ENCODE measurements at places on chromosomes 1 and 21. TPM values are rescaled to one million over a fixed set of nuclear protein-coding genes. Genes with fewer than 3 reads are reported as not detected.

AGL gene
- 10.7 TPM for total RNA-seq

CYP4X1 gene
- total RNA-seq, result not detected

OPTC gene
- not detected for total RNA-seq

EYA3 gene
- 35.5 TPM for total RNA-seq

RNU11 gene
- not detected for total RNA-seq

A3GALT2 gene
- total RNA-seq, result not detected

OR2T2 gene
- total RNA-seq, result not detected

RGS18 gene
- not detected for total RNA-seq

CA6 gene
- total RNA-seq, result 2.2 TPM

PTPN7 gene
- total RNA-seq, result 597 TPM

RYR2 gene
- total RNA-seq, result not detected

GCSAML gene
- total RNA-seq, result not detected

MPL gene
- total RNA-seq, result not detected

C1orf87 gene
- not detected for total RNA-seq

DNA sequence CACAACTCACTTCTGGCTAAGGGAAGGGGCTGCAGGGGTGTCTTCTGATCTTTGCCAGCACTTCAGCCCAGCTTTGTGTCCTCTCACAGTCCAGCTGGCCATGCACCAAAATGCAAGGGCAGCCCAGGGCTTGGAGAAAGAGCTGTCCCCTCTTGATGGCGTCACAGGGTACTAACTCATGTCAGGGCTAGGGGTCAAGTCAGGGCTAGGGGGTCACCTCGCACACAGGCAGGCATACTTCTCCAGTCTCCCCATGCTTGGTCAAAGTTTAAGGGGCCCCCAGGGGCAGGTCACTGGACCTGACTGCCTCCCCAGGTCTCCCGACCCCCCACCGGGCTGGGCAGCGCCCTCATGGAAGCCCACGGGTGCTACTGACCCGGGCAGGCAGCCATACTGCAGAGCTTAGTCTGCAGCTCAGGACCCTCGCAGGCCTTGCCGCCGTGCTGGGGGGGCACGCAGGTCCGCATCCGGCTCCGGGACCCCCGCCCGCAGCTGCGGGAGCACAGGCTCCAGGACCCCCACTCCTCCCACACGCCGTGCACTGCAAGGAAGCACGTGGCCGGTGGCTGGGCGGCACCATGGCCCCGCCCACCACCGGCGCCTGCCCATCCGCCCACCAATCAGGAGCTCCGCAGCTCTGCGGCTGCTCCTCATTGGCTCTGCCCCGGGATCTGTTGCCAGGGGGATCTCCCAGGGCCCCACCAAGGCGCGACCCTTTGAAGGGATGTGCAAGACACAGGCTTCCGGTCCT is 21.5 kb downstream of the ADGRB2 start:
- H3K27ac ChIP-seq, result no peak overlapping the region
- peaks cover 14% of the 10 kb centered on the region for H3K4me1 ChIP-seq
- H3K4me3 ChIP-seq, result no peak overlapping the region
- DNase-seq, result no peak
- no peaks in the 10 kb centered on the region for H3K36me3 ChIP-seq

DNA sequence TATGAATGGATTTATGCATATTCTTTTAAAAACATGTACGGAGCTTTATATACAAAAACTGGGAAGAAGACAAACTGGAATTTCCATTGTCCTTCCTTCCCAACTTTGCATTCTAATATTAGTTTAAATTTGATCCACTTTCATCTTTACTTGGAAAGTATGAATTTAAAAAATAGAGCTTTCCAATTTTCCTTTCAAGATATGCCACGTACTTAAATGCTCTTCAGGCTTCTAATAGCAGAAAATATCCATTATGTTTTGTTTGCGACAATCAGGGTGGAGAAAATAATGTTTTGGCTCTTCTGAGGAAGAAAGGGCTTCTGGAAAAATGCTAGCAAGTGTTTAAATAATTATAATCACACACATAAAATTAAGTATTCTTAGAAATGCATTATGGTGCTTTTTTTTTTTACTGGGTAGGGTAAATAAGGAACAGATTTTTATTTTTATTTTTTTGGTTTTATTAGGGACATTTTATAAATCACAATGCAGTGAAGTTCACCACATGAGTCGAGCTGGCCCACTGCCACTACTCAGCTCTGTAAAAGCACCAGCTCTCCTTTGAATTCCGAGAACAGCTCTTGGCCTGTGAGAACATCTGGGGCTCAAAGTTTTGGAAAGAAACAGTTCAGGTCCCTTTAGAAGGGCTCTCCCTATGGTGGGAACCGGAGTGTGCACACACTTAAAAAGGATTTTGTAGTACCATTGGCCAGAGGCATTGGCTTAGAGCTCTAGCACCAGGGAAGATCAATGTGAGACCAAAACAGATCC is 287.4 kb upstream of the LYPLAL1 start:
- no peaks in the 10 kb centered on the region for H3K27me3 ChIP-seq
- H3K4me3 ChIP-seq, result no peak overlapping the region
- no peaks in the 10 kb centered on the region for H3K36me3 ChIP-seq

DNA sequence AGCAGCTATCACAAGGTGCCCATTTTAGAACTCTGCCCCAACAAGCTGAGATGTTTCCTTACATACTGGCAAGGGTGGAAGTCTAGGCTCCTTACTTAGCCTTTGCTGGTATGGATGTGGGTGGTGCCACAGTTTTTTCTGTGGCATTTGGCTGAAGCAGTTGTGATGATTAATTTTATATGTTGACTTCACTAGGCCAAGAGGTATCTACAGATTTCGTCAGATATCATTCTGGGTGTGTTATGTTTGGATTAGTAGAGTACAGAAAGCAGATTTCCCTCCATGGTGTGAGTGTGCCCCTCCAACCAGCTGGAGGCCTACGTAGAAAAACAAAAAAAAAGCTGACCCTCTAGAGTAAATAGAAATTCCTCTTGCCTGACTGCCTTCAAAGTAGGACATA is 317.0 kb downstream of the BARHL2 start:
- H3K27ac ChIP-seq, result no peak overlapping the region
- no peaks in the 10 kb centered on the region for H3K27me3 ChIP-seq
- no peaks in the 10 kb centered on the region for H3K36me3 ChIP-seq
- no peak for DNase-seq

- peaks cover 3% of the 10 kb centered on the region for H3K27me3 ChIP-seq
- DNase-seq, result no peak
- H3K4me3 ChIP-seq, result no peak overlapping the region
Measured at GRCh38 chr1:93702111-93702827, 20.6 kb upstream of the BCAR3 start.

DNA sequence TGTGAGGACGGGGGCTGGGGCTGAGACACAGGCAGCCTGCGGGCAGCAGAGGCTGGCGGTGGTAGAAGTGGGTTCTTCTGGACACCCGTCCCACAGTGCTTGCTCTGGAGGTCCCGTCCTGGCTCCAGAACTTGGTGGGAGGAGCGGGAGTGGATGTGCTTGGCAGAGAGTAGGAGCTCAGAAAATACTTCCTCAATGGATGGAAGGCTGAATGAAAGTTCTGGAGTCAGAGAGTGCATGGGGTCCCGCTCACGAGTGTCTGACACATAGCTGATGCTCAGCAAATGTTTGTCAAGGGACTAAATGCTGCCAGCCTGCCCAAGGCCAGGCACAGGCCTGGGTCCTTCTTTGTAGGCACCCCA is 13.4 kb upstream of the NES start:
- H3K4me3 ChIP-seq, result no peak overlapping the region
- no peaks in the 10 kb centered on the region for H3K36me3 ChIP-seq
- H3K4me1 ChIP-seq, result peaks cover 25% of the 10 kb centered on the region

GRCh38 chr1:151047925-151048644 is 534 bp downstream of the C1orf56 start:
- H3K27me3 ChIP-seq, result no peaks in the 10 kb centered on the region
- H3K4me1 ChIP-seq, result peaks cover 59% of the 10 kb centered on the region
- H3K27ac ChIP-seq, result peak overlapping the region; percentile 79
- DNase-seq, result peak; percentile 42
- H3K36me3 ChIP-seq, result peaks cover 20% of the 10 kb centered on the region
- peak overlapping the region; percentile 86 for H3K4me3 ChIP-seq

- peaks cover 6% of the 10 kb centered on the region for H3K4me1 ChIP-seq
- H3K27me3 ChIP-seq, result peaks cover 16% of the 10 kb centered on the region
- no peak overlapping the region for H3K27ac ChIP-seq
Measured at GRCh38 chr21:41958886-41959563, 5.2 kb upstream of the C2CD2 start.

DNA sequence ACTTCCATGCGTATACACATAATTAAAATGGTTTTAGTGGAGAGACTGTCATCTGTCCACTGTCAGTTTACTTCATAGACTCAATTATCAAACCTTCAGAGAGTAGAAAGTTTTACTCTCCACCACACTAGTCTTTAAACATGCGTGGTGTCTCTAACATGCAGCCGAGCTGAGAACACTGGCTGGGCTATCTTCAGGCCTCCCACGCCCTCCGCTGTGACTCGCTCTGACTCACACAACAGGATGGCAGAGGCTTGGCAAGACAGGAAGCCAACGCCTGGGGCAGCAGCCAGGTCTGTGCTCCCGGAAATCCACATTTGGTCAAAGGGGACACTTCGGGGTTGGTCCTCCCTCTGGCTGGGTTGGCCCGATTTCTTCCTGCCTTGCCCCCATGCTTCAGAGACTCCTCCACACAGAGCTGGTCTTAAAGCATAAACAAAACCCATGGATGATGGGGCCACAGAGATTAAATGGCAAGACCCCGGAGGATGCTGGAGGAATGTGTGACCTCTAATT is 22.7 kb upstream of the IFNGR2 start:
- peak overlapping the region; percentile 23 for H3K4me3 ChIP-seq
- peaks cover 54% of the 10 kb centered on the region for H3K4me1 ChIP-seq
- peaks cover 40% of the 10 kb centered on the region for H3K27me3 ChIP-seq
- H3K36me3 ChIP-seq, result peaks cover under 1% of the 10 kb centered on the region
- peak; percentile 70 for DNase-seq
- H3K27ac ChIP-seq, result peak overlapping the region; percentile 84

DNA sequence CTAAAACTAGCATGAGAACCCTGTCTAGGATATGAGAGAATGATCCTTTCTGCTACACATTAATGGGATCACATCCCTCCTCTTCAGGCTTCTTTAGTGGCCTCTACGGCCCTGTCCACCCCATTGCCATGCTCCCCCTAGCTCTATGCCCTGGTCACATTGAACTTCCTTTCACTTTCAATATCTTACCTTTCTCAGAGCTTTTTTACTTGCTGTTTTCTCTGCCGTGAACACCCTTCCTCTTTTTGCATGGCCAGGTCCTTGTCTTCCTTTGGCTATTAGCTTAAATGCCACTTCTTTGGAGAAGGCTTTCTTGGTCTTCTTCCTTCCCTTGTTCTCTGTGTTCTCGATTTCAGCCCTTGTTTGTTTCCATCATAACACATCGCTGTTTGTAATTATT is 97.4 kb downstream of the GIPC2 start:
- peak overlapping the region; percentile 70 for H3K4me3 ChIP-seq
- DNase-seq, result no peak
- H3K4me1 ChIP-seq, result peaks cover 22% of the 10 kb centered on the region
- H3K27me3 ChIP-seq, result peaks cover 6% of the 10 kb centered on the region
- peak overlapping the region; percentile 71 for H3K27ac ChIP-seq
- H3K36me3 ChIP-seq, result no peaks in the 10 kb centered on the region

DNA sequence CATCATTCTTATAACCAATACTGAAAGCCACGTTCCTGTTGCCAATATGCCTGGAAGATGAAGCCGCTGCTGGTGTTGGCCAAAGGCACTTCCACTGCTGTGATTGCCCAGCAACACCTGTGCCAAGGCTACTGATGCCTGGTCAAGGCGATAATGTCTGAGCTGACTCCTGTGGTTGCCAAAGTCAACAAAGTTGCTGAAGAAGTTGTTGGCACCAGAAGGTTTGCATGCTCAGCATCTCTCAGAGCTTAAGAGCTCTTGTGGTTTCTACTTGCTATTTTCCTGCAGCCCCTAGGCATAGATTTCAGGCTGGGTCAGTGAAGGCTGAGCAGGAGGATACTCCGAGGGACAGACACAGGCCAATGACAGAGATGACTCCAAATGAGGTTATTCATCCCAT is 63.4 kb upstream of the RAB3GAP2 start:
- H3K27ac ChIP-seq, result no peak overlapping the region
- H3K27me3 ChIP-seq, result peaks cover 9% of the 10 kb centered on the region
- no peaks in the 10 kb centered on the region for H3K4me1 ChIP-seq
- no peak overlapping the region for H3K4me3 ChIP-seq
- no peaks in the 10 kb centered on the region for H3K36me3 ChIP-seq
- DNase-seq, result no peak

GRCh38 chr1:2556678-2557481 is 709 bp downstream of the TNFRSF14 start:
- H3K4me1 ChIP-seq, result peaks cover 24% of the 10 kb centered on the region
- H3K27me3 ChIP-seq, result no peaks in the 10 kb centered on the region

GRCh38 chr1:41622859-41623732 is 138.6 kb upstream of the EDN2 start:
- H3K4me1 ChIP-seq, result peaks cover 72% of the 10 kb centered on the region
- no peaks in the 10 kb centered on the region for H3K27me3 ChIP-seq
- DNase-seq, result no peak
- H3K36me3 ChIP-seq, result peaks cover 56% of the 10 kb centered on the region
- H3K27ac ChIP-seq, result peak overlapping the region; percentile 79

GRCh38 chr1:206696812-206697585 is 12.3 kb downstream of the MAPKAPK2 start:
- H3K27ac ChIP-seq, result peak overlapping the region; percentile 56
- no peak for DNase-seq
- no peak overlapping the region for H3K4me3 ChIP-seq
- H3K36me3 ChIP-seq, result peaks cover 31% of the 10 kb centered on the region

GRCh38 chr21:35426469-35426868 is 377.4 kb upstream of the RUNX1 start:
- peaks cover 12% of the 10 kb centered on the region for H3K27me3 ChIP-seq
- H3K27ac ChIP-seq, result no peak overlapping the region
- H3K4me3 ChIP-seq, result no peak overlapping the region
- DNase-seq, result no peak

DNA sequence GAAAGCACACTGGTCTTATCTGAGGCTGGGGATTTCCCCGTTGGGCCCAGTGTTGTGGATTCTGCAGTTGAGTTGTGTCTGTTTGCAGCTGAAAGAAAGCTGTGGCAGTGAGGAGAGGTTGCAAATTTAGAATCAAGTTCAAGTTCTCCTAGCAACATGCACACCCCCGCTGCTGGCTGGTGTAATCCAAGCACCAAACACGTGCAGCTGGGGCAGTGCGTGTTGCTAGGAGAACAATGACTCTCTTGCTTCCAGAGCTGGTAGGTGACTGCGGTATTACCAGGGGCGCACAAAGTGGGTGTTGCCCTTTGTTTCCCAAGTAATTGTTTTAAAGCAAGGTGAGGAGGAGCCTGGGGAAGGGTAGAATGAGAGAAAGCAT is 91.5 kb downstream of the IER5 start:
- no peaks in the 10 kb centered on the region for H3K36me3 ChIP-seq
- peak; percentile 17 for DNase-seq
- H3K27ac ChIP-seq, result peak overlapping the region; percentile 5
- peaks cover 28% of the 10 kb centered on the region for H3K27me3 ChIP-seq
- no peak overlapping the region for H3K4me3 ChIP-seq

DNA sequence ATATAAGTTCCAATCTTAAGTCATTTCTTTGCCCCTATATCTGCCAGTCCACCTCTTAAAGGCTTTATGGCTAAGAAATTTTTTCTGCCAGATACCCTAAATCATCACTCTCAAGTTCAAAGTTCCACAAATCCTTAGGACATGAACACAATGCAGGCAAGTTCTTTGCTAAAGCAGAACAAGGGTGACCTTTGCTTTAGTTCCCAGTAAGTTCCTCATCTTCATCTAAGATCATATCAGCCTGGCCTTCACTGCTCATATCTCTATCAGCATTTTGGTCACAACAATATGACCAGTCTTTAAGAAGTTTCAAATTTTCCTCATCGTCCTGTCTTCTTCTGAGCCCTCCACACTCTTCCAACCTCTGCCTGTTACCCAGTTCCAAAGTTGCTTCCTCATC is 402.2 kb upstream of the RUNX1 start:
- H3K27ac ChIP-seq, result no peak overlapping the region
- no peak for DNase-seq
- peaks cover 7% of the 10 kb centered on the region for H3K36me3 ChIP-seq
- no peaks in the 10 kb centered on the region for H3K4me1 ChIP-seq
- H3K4me3 ChIP-seq, result no peak overlapping the region
